ENCODE measurements at places on chromosomes 4 and X.

- DNase-seq = no peak
Observed at GRCh38 chr4:44186850-44187246, 261.8 kb downstream of the KCTD8 start.

DNA sequence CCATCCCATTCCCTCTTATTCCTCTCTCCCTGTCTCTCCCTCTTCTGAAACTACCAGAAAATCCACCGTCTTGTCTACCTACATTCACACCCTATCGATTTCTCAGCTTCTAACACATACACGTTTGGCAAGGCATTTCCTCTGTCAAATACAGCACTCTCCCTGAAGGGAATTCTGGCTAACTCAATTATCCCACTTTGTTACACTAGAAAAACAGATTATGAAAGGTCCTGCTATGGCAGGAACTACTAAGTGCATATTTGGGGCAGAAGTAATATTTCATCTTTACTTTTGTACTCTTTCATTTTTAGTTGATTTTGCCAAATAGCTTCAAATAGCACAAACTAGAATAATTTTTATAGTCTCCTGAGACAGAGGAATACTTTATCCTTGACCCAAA is 46.6 kb upstream of the KLHL8 start:
- DNase-seq = no peak

DNA sequence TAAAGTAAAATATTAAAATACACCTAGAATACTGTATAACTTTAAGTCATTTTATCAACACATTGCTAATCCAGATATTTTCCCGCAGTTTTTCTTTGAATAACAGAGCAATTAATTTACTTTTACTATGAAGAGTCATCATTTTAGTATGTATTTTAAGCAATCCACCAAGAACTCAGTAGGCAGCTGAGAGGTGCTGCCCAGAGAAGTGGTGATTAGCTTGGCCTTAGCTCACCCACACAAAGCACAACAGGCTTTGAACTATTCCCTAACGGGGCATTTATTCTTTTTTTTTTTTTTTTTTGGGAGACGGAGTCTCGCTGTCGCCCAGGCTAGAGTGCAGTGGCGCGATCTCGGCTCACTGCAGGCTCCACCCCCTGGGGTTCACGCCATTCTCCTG is 74.4 kb downstream of the CD38 start:
- no peak for DNase-seq

DNA sequence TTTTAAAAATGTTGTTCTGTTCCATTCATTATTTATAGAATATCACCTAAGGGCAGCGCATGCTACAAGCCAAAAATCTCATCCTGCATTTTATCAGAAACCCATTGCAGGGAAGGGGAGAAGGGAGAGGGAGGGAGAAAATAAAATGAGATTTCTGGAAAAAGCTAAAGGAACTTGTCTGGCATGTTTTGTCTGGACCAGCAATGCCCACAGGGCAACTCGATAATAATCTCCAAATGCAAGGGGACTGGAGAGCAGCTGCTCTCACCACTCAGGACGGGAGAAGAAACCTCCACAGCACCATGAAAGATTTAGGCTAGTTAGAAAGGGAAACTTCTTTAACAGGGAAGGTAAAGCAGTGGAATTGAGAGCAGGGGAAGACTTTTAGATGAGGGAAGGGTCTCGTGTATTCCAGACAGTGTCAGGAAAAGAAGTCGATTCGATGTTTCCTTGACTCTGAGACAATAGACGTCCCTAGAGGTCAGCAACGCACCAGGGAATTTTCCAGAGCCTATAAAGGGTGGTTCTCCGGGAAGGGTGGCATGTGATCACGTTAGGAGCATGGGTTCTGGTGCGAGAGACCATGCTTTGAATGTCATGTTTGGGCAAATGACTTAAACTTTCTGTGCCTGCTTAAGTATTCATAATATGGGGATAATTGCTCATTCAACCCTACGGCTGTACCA is 132.2 kb upstream of the NDP start:
- no peak for DNase-seq

- no peak for DNase-seq
Observed at GRCh38 chrX:107686026-107686425, 57.7 kb downstream of the PRPS1 start.

All from breast epithelium (tissue), 4 donors.